ENCODE measurements at places on chromosomes 5 and 9.
A peak's percentile ranks its signal among the peaks of the same experiment; 100 is the strongest.

GRCh38 chr9:27848315-27848714, 275.0 kb upstream of the C9orf72 start:
- no peak for DNase-seq

GRCh38 chr9:105539452-105539851, 18.5 kb upstream of the FKTN start:
- DNase-seq: no peak

GRCh38 chr5:80760680-80761079, 105.9 kb upstream of the DHFR start:
- no peak for DNase-seq

GRCh38 chr5:95027775-95028174, 257.1 kb downstream of the MCTP1 start:
- no peak for DNase-seq

- DNase-seq: no peak
These were observed 24.2 kb downstream of the OCLN start for GRCh38 chr5:69516769-69517168.

- peak; percentile 50 for DNase-seq
These were observed 2.9 kb downstream of the OR2S2 start for GRCh38 chr9:35954942-35955546.

DNA sequence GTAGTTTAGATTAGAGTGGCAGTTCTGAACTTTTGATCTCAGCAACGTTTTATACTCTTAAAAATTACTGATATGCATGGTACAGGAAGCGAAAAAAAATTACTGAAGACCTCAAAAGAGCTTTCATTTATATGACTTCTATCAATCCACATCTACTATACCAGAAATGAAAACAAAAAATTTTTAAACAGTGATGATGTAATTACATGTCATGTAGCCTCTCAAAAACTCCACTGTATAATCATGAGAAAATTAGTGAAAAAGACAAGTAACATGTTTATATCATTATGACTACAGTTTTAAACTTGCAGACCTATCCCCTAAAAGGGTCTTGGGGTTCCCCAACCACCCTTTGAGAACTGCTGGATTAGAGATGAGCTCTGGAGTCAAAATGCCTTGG, 9.3 kb downstream of the DNAJC18 start:
- no peak for DNase-seq

GRCh38 chr9:133290751-133291302, 15.8 kb upstream of the ABO start:
- DNase-seq: no peak

DNA sequence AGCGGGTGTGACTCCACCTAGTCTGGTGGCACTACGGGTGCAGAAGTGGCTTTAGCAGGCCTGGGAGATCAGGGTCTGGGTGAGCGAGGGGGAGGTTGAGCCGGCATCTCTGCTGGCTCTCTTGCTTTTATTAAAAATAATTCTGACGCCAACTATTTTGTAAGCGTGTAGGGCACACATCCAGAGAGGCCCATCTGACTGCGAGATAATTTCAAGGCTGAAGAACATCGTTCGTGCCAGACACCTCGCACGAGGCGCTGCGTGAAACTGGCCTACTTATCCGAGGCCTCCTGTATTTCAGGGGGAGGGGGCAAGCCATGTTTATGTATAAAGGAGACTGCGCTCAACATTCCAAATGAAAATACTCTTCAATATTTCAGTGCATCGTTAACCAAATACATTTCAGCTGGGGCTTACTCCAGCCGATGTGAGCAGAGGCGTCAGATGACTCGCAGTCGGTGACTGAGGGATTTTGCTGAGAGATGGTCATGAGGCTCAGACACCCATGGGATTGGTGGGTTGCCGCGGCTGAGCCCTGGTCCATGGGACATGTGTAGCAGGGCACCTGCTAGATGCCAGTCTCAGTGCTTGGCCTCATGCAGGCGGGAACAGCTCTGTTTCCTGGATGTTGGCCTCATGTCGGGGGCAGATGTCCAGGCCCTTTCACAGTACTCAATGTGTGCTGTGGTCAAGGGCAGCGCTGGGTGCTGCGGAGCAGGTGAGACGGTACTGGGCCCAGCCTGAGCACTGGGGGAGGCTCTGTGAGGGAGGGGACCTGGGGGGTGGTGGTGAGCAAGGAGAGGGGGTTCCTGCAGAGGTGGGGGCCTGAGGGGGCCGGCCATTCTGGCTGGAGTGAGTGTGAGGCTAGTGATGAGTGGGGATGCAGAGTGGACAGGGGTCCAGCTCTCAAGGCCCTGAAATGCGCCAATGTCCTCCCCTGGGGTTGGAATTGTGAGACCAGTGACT, 201.5 kb downstream of the DAB2IP start:
- no peak for DNase-seq

DNA sequence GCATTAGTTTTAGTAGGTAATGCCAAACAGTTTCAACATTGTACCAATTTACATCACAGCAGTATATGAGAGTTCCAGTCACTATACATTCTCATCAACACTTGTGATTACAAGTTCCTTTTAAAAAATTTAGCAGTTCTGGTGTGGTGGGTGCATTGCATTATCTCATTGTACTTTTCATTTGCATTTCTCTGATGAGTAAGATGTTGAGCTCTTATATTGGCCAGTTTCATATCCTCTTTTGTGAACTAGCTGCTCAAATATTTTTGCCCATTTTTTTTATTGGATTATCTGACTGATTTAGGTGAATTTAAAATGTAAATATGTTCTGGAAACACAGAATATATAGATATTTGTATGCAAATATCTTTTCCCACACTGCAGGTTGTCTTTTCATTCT, 160.9 kb upstream of the NR3C1 start:
- DNase-seq: no peak
